Frontal cortex (tissue), 4 donors: ENCODE measurements at places on chromosomes 5 and 9. TPM values are rescaled to one million over a fixed set of nuclear protein-coding genes. Genes with fewer than 3 reads are reported as not detected.

Gene GABRA1
- total RNA-seq = 29.8 TPM

DNA sequence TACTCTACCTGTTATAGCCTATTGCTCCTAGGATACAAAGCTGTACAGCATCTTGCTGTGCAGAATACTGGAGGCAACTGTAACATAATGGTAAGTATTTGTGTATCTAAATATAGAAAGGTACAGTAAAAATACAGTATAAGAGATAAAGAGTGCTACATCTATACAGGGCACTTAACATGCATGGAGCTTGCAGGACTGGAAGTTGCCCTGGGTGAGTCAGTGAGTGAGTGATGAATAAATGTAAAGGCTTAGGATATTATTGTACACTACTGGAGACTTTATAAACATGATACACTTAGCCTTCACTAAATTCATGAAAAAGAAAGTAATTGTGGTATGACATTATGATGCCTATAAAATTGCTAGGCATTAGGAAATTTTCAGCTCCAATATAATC is 65.5 kb upstream of the OSMR start:
- DNase-seq = no peak

GRCh38 chr9:16221366-16221765 is 649.1 kb downstream of the BNC2 start:
- DNase-seq = no peak

Gene LCN10
- total RNA-seq = not detected

GRCh38 chr5:79850316-79850822 is 140.7 kb downstream of the MTX3 start:
- no peak for DNase-seq

Gene SPARC
- 74.6 TPM for total RNA-seq

- no peak for DNase-seq
Observed at GRCh38 chr9:91628892-91629291, 205.3 kb upstream of the NFIL3 start.

GRCh38 chr5:175724314-175725275 is 66.7 kb downstream of the HRH2 start:
- DNase-seq = no peak

DNA sequence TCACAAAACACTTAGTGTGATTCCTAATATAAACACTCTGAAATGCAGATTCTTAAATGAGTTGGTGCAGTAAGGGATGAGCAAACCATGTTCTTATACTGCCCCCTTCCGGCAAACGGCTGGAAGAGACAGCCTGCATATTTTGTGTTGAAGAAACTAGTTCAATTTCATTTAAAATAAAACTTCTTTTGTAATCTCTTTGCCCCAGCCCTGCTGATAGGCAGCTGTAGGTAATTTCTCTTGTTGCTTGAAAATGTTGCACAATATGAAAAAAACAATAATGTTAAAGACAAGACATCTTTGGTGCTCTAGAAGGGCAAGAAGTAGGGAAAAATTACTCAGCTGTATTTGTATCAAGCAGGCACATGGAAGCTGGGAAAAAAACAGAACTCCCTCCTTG is 89.7 kb upstream of the CCNG1 start:
- DNase-seq = peak; percentile 44

DNA sequence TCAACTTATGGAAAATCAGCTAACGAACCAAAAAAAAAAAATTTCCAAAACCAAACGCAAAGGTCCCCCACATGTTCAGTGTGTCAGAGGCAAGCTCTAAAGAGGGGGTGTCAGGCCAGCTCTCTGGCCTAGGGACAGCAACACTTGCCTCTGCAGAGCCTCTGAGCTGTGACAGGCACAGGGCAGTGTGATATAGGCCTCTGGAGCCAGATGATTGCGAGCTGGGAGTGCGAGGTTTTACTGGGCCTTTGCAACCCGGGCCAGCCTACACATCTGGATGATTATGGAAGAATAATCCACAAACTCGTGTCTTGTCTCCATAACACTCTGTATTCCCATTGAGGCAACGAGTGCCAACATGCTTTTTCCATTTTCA is 67.7 kb upstream of the STC2 start:
- DNase-seq = no peak

- no peak for DNase-seq
Observed at GRCh38 chr9:1018121-1018520, 32.0 kb upstream of the DMRT2 start.

DNA sequence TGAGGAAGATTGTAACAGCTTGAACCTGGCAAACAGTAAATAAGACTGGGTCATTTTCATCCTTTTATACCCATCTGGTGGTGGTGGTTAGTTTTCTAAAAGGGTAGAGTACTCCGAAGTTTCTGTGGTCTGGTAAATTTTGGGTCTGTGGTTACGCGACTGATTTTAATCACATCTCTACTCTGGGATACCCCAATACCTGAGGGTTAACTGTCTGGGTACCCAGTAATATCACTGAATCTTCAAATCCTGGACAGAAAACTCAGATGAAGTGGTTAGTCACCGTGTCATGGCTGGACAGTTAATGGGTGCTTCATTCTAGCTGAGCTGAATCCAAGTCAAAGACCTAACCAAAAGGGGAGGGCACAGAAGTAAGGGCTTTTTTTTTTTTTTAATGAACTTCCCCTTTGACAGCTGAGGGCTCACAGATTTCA is 474.2 kb downstream of the GADD45G start:
- DNase-seq = no peak

Gene NUDT12
- 26.9 TPM for total RNA-seq

- no peak for DNase-seq
Observed at GRCh38 chr5:169808118-169808581, 171.1 kb downstream of the DOCK2 start.

Gene AJM1
- 0.82 TPM for total RNA-seq

- no peak for DNase-seq
Observed at GRCh38 chr5:10759111-10759510, 1.9 kb downstream of the DAP start.

DNA sequence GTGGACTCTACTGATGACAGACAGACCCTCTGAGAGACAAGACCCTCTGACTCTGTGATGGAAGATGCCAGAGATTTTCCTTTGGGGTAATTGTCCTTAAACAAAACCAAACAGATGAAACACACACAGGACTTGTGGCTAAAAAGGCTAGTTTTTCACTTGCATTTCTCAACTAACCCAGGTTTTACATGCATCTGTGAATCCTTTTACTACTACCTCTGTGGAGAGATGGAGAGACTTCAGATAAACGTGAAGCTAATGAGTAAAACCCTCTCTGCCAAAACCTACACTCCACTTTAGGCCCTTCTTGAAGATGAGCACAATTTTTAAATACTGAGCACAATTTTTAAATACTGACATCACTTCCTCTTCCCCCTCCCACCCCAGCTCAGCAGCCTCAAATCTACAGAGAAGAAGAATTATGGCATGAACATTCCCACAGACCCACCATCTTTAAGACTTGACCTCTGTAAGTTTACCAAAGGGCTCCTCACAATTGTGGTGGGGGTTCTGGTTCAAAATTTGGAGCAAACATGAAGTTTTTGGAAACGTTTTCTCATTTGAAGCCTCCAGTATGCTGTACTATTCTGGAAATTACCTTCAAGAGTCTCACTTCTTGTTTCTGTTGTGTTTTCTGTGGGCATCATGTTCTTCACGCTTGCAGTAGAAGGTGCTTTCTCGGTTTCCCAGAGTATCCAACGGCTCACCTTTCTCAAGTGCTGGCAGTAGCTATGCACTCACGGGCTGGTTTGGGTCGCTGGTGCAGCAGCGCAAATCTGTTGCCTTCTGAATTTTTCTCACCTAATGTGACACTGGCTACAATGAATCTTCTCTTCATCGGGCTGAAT is 42.7 kb downstream of the ACER2 start:
- DNase-seq = no peak

Gene ECSCR
- total RNA-seq = 4.9 TPM

Gene TSC1
- total RNA-seq = 36.7 TPM

Gene PHYHD1
- total RNA-seq = 1.2 TPM

GRCh38 chr5:15003511-15003920 is 131.9 kb upstream of the ANKH start:
- peak; percentile 60 for DNase-seq

- DNase-seq = no peak
Observed at GRCh38 chr5:148382961-148383360, 797 bp upstream of the FBXO38 start.

- DNase-seq = no peak
Observed at GRCh38 chr5:124289130-124289529, 457.3 kb downstream of the ZNF608 start.

GRCh38 chr9:131483319-131484050 is 19.2 kb upstream of the POMT1 start:
- no peak for DNase-seq

GRCh38 chr9:23962101-23962500 is 136.1 kb upstream of the ELAVL2 start:
- DNase-seq = no peak

- no peak for DNase-seq
Observed at GRCh38 chr9:100581661-100582060, 3.8 kb downstream of the CAVIN4 start.

- no peak for DNase-seq
Observed at GRCh38 chr5:151556806-151557205, 34.3 kb downstream of the FAT2 start.

DNA sequence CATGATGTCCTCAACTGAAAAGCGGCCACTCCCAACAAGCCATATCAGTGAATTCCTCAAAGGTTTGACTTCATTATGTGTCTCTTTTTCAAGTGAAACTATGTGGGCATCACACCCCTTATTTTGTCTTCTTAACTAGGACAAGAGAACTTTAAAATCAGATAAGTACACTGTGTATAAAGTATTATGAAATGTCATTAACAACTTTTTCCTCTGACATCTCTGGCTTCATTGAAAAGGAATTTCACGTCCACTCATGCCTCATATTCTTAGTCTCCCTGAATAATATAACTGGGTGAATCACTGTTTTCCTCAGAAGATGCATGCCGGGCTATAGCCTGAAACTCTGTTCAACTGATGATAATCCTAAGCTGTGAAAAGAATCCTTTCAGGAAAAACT is 415.8 kb downstream of the ACTL7B start:
- DNase-seq = no peak

DNA sequence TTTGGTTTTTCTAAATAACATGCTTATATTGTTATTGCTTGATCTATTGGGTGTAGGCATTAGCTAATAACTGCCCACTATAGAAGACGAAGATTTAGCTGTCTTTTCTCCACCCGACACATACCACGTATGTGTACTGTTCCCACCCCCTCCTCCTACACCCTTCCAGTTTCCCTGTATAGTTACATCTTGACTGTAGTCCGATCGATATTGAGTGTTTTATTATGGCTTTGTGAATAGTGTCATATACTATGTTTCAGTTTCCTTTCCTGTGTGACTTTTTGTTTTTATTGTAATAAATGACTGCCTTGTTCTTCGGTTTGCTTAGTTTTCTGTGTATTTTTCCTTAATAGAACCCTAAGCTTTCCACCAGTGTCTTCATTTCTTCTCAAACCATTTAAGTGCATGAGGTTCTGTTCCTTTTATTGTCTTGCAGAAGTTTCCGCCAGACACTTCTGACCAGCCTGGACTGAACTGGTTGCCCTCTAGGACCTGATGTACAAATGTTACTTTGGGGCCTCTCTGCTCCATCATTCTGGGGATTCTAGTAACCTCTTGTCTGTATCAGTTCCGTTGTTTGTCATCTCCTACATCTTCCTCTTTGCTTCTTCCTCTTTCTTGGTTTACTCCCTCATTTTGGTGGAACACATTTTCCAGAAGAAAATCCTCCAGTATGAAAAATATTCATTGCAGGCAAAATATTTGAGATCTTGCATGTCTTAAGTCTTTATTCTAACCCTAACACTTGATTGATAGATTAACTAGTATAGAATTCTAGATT is 61.8 kb downstream of the PRKACG start:
- no peak for DNase-seq
